ENCODE measurements at places on chromosomes 12 and 14.

GRCh38 chr14:28596391-28596790 is 170.2 kb upstream of the FOXG1 start:
- H3K27ac ChIP-seq: no peak overlapping the region
- no peaks in the 10 kb centered on the region for H3K4me1 ChIP-seq

DNA sequence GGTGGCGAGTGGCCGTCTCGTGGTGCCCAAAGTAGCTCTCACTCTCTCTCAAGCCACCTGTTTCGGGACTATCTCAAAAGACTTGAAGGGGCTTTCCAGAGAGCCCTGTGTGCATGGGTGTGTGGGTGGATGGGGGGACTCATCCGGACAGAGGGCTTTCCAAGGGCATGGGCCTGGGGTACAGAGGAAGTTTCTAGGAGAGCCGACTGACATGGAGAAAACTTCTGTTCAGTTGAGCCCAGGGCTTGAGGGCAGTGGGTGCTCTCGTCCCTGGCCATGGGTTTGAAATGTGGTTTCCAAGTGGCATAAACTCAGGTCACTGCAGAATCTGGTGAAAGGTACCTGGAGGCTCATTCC is 47.4 kb upstream of the MEG3 start:
- no peaks in the 10 kb centered on the region for H3K27me3 ChIP-seq
- H3K36me3 ChIP-seq: no peaks in the 10 kb centered on the region
- H3K4me1 ChIP-seq: no peaks in the 10 kb centered on the region
- no peak overlapping the region for H3K4me3 ChIP-seq
- H3K27ac ChIP-seq: no peak overlapping the region
- DNase-seq: no peak

DNA sequence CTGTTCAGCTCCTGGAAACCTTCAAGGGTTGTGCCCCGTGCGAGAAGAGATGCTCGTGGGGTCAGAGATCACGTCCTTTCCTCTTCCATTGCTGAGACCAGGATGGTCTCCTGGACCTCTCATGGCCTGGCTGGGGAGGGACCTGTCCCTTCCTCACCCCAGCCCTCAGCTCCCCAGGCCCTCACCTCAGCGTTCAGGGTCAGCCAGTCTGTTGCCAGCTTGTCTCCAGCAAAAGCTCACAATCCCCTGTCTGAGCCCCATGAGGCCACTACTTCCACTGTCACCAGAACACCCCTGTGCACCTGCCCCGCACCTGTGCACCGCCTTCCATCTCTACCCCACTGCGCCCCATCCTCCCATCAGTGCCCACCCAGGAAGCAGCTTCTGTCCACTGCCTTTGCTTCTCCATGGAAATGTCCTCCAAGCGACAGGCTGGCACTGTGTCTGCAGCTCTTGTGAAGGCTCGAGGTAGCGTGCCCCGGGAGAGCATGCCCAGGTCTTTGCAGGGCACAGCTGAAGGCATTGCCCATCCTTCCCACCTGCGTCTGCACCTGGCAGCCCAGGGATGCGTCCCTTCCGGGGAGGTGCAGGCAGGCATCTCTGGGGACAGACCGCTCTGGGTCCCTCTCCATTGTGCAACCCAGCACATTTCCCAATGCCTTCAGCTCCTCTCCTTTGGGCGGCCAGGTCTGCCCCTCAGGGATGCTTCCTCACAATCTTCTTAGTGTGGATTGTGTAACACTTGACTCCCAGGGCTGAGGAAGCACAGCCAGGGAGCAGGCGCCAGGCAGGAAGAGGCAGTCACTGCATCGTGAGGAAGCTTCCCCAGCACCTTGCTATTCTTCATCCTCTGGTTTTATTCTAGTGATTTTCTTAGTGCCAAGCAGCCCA is 179.6 kb downstream of the ADGRD1 start:
- H3K27me3 ChIP-seq: peaks cover 4% of the 10 kb centered on the region
- H3K4me1 ChIP-seq: no peaks in the 10 kb centered on the region
- no peak overlapping the region for H3K4me3 ChIP-seq
- DNase-seq: no peak
- no peaks in the 10 kb centered on the region for H3K36me3 ChIP-seq

GRCh38 chr14:104966981-104967385 is 11.2 kb downstream of the AHNAK2 start:
- peaks cover 58% of the 10 kb centered on the region for H3K27me3 ChIP-seq
- no peaks in the 10 kb centered on the region for H3K4me1 ChIP-seq
- no peak overlapping the region for H3K4me3 ChIP-seq
- DNase-seq: no peak

GRCh38 chr14:53529519-53529918 is 376.4 kb upstream of the DDHD1 start:
- H3K4me1 ChIP-seq: no peaks in the 10 kb centered on the region
- H3K27me3 ChIP-seq: no peaks in the 10 kb centered on the region
- no peaks in the 10 kb centered on the region for H3K36me3 ChIP-seq
- H3K4me3 ChIP-seq: no peak overlapping the region

- no peaks in the 10 kb centered on the region for H3K36me3 ChIP-seq
- DNase-seq: no peak
- no peaks in the 10 kb centered on the region for H3K4me1 ChIP-seq
- H3K27ac ChIP-seq: no peak overlapping the region
- no peak overlapping the region for H3K4me3 ChIP-seq
These were observed 3.1 kb downstream of the DHRS2 start for GRCh38 chr14:23639048-23639890.

DNA sequence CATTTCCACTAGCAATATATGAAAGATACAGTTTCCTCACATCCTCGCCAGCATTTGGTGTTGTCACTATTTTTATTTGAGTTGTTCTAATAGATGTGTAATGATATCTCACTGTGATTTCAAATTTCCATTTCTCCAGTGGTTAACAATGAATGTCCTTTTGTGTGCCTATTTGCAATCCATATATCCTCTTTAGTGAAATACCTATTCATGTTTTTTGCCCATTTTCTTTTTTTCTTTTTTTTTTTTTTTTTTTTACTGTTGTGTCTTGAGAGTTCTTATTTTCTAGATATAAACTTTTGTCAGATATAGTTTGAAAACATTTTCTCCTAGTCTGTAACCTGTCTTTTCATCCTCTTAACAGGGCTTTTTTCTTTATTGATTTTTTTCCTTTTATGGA is 79.0 kb downstream of the FBXL14 start:
- no peak overlapping the region for H3K4me3 ChIP-seq
- no peaks in the 10 kb centered on the region for H3K4me1 ChIP-seq
- H3K27ac ChIP-seq: no peak overlapping the region
- peaks cover 50% of the 10 kb centered on the region for H3K27me3 ChIP-seq
- H3K36me3 ChIP-seq: no peaks in the 10 kb centered on the region

- no peaks in the 10 kb centered on the region for H3K27me3 ChIP-seq
- H3K27ac ChIP-seq: no peak overlapping the region
- H3K4me1 ChIP-seq: no peaks in the 10 kb centered on the region
- no peak overlapping the region for H3K4me3 ChIP-seq
- DNase-seq: no peak
- H3K36me3 ChIP-seq: no peaks in the 10 kb centered on the region
These were observed 50.0 kb upstream of the PRICKLE1 start for GRCh38 chr12:42639556-42639955.

DNA sequence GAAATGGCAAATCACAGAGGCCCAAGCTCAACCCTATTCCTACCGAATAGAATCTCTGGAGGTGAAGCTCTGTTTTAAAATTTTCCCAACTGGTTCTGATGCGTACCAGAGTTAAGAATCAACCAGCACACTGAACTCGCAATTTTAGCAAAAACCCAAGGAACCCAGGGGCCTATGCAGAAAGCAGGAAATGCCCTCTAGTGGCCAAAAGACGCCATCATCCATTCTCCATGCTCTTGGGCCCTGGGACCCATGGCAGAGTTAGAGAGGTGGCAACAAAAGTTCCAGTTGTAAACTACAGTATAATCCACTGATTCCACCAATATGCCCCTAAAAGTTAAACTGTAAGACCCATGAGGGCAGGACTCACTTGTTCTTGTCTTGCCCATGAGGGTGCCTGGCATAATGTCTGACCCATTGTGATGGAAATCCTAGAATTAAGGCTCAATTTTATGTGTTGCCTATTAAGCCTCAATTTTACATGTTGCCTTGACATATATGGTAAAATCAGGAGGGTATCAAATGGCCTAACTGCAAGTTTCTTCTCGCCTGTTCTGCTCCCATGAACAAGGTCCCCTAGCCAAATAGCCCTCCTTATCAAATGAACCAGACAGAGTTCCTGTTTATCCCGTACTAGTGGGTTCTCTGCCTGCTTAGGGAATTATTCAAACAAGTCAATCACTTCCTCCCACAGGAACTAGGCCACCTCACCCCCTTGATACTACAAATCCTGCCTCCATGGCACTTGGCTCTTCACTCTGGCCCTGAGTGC is 137.5 kb upstream of the CPM start:
- no peak overlapping the region for H3K27ac ChIP-seq
- no peaks in the 10 kb centered on the region for H3K36me3 ChIP-seq
- H3K4me1 ChIP-seq: peaks cover 2% of the 10 kb centered on the region
- peaks cover 4% of the 10 kb centered on the region for H3K27me3 ChIP-seq
- H3K4me3 ChIP-seq: no peak overlapping the region
